ENCODE measurements at places on chromosomes 5 and 9. TPM values are rescaled to one million over a fixed set of nuclear protein-coding genes. Genes with fewer than 3 reads are reported as not detected.
A peak's percentile ranks its signal among the peaks of the same experiment; 100 is the strongest.

DNA sequence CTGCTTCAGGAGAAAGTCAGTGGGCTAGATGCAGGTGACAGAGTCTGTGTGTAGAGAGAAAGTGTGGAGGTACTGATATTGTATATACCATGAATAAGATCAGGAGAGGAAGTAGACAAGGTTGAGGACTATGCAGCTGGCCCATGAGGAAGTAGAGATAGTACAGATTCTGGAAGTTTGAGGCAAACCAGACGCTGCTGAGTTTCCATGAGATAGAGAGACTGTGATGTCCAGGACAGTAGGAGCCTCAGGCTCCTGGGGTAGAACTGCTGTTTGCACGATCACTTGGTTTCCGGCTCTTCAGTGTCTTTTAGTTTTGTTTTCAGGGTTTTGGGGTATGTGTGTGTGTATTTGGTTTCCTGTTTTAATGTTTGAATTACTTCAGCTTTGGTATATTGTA, 13.6 kb downstream of the OTULINL start:
- DNase-seq, result no peak

DNA sequence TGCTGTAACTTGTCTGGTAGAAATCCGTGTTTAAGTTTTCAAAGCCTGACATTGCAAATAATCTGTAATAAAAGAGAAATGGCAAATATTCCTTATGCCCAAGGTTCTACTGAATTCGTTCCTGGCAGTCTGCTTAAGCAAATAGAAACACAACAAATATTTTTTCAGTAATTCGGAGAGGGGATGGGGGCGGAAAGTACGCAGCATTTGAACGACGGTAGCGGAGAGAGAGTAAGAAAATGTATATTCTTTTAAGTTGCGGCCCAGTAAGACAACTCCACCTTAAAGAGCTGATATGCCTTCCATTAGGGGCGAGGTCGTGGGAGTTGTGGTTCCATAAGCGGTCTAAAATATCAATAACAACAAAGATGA, 569 bp downstream of the YIPF5 start:
- no peak for DNase-seq

Gene ZNF879
- total RNA-seq, result 4.6 TPM

Gene HTR1A
- not detected for total RNA-seq

DNA sequence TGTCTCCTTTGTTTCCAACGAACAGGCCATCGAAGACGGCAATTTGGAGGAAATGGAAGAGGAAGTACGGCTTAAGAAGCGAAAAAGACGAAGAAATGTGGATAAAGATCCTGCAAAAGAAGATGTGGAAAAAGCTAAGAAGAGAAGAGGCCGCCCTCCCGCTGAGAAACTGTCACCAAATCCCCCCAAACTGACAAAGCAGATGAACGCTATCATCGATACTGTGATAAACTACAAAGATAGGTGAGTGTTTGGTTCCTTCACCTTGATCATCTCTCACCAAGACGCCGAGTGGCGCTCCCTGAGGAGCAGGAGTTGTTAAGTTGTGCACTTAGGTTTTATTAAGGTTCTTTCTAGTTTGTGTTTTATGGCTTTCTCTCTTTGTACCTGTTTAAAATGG, 146.5 kb downstream of the SMARCA2 start:
- no peak for DNase-seq

DNA sequence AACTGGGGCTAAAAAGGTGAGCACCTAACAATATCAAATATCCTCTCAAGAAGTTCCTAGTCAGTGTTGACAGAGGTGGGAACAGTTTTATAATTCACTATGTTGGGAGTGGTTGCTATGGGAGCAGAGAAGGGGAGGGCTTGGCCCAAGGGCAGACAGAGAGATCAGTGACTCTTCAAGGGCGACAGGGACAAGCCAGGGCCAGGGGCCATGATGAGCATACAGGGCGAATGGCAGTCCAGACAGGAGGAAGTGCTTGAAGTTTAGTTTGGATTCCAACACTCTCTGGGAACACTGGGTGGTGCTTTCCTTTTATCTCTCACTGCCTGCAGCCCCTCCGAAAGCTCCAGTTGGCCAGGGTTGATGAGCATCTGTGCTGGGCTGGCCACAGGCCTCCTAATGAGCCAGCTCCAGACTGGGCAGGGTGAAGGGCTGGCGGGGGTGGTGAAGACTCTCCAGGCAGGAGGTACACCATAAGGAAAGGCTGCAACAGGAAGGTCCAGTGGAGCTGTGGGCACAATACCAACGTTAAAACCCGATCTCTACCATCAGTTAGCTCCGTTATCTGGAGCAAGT, 111.3 kb downstream of the TMEM174 start:
- no peak for DNase-seq

GRCh38 chr5:112467485-112467884, 48.4 kb upstream of the EPB41L4A start:
- no peak for DNase-seq

- DNase-seq, result no peak
Observed at GRCh38 chr5:54135042-54135441, 175.3 kb downstream of the ARL15 start.

- no peak for DNase-seq
Observed at GRCh38 chr9:84788803-84789462, 119.4 kb downstream of the NTRK2 start.

Gene C5orf58
- total RNA-seq, result not detected

DNA sequence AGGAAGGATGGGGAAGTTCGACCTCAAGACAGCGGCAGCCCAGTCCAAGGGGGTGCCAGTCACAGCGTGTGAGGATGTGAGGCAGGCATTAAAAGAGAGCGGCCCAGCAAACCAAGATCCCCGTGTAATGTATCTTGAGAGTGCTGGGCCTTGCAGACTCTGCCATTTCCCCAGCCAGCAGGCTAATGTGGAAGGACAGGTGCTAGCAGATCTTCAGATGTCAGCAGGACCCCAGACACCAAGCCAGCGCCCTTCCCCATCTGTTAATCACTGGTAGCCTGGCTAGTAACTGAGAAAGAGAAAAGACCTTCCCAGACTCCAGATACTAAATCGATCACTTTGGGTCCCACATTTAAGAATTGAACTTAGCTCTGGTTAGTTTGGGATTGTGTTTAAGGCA, 62.2 kb downstream of the NTRK2 start:
- no peak for DNase-seq

GRCh38 chr9:89991204-89991790, 386.5 kb downstream of the GADD45G start:
- no peak for DNase-seq

Gene OR13C3
- not detected for total RNA-seq

DNA sequence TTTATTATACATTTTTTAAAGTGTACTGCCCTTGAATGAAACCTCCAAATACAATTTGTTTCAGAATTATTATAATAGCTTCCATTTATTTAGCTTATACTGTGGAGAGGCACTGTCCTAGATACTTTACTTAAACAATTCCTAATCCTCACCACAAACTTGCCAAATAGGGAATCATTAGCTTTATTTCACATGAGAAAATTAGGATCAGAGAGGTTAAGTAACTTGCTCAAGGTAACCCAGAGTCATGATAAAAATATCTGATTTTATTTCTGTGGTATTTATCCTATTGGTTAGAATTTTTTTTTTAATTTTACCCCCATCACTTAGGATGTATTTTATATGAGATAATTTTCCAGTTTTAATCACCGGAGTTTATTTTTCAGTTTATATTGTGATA, 78.4 kb downstream of the ADGRV1 start:
- no peak for DNase-seq

Gene PTGES
- 2.4 TPM for total RNA-seq

DNA sequence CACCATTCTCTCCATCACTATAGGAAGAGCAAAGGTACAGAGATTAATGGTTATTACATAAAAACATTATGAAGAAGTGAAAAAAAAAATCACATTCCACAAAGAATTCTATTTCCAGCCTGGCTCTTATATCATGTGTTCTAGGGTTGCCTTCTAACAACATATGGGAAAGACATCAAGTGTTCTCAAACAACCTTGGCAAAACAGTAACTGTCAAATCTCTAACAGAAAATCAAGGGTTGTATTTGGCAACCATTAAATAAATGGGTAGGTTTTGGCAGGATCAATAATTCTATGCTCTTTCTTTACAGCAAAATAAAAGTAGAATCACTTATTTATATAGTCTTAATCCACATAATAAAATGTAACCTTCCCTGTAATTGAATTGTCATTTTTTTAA, 728.9 kb downstream of the MAT2B start:
- DNase-seq, result no peak

GRCh38 chr5:32683125-32683524, 28.0 kb upstream of the NPR3 start:
- no peak for DNase-seq

DNA sequence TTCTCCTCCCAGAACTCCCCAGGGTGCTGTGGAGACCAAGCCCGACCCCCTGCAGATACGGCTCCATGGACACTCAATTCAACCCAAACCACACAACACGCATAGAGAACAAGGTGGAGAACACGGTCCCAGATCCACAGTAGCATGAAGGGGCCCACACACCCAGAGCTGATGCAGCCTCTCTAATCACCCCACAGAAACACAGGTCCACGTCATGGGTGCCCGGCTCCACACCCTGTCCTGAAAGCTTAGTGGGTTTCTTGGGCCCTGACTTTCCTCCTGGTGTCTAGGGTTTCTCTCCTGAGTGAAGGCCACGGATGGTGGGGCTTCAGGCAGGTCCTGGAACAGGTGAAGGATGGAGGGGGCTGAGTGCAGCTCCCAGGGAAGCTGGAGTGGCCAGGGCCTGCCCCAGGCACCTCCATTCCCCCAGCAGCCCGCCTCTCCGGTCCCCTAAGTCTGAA, 1.5 kb upstream of the SLC23A1 start:
- DNase-seq, result peak; percentile 17

- no peak for DNase-seq
Observed at GRCh38 chr5:107517185-107518033, 153.3 kb downstream of the EFNA5 start.

Gene KIF4B
- 0.05 TPM for total RNA-seq

GRCh38 chr5:59537961-59538749, 355.4 kb downstream of the PDE4D start:
- DNase-seq, result no peak

Gene CD180
- 0.64 TPM for total RNA-seq

Gene SPINK7
- not detected for total RNA-seq

Gene EIF4E1B
- total RNA-seq, result not detected

Gene GRXCR2
- total RNA-seq, result 3.8 TPM

DNA sequence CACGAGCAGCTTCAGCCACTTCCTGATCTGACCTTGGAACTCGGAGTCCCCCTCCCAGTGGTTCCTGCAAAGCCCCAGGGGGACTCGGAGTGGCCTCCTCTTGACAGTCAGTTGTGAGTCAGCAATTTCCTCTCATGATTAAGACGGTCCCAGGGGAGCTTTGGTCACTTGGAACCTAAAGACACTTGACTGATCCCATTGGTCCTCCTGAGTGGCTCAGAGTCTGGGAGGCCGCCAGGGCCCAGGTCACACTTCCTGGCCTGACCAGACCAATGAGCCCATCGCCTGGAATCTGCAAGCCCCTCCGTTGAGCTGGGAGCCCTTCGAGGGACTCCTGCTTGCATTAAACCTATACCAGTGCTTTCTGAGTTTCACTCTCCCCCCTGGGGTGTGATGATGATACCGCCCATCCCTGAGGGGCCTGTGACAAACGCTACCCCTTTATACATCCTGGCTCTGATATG, 29.1 kb downstream of the TSPAN17 start:
- DNase-seq, result peak; percentile 66

Gene NTNG2
- 1.9 TPM for total RNA-seq

GRCh38 chr5:152560512-152561137, 155.5 kb upstream of the NMUR2 start:
- peak; percentile 81 for DNase-seq

Gene F2RL2
- 0.27 TPM for total RNA-seq

Gene DRD1
- total RNA-seq, result not detected

DNA sequence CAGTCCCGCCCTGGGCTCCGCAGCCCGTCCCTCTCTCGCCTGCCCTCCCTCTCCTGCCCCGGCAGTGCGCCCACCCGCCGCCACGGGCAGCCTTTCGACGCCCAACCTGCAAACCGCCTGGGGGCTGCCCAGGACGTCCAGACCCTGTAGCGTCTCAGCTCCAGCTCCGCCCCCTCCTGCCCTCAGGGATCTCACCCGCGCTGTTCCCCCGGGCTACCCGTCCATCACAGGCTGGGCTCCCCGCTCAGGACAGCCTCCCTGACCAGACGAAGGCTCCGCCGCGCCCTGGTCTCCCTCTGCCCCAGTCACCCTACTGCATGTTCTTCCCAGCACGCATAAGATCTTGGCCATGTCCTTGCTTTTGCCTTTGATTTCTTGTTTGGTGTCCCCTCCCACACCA, 1.4 kb downstream of the RASGEF1C start:
- DNase-seq, result no peak

Gene NIPAL4
- not detected for total RNA-seq
